ENCODE measurements at places on chromosomes 1 and 21.
A peak's percentile ranks its signal among the peaks of the same experiment; 100 is the strongest.

GRCh38 chr1:216682752-216683151 is 40.5 kb downstream of the ESRRG start:
- peak; percentile 94 for DNase-seq

- no peak for DNase-seq
Measured at GRCh38 chr1:162040001-162040400, 16.3 kb upstream of the OLFML2B start.

- DNase-seq: no peak
Measured at GRCh38 chr1:28193701-28194161, 17.2 kb upstream of the PTAFR start.

- peak; percentile 96 for DNase-seq
Measured at GRCh38 chr1:32716312-32717148, 14.0 kb upstream of the SYNC start.

DNA sequence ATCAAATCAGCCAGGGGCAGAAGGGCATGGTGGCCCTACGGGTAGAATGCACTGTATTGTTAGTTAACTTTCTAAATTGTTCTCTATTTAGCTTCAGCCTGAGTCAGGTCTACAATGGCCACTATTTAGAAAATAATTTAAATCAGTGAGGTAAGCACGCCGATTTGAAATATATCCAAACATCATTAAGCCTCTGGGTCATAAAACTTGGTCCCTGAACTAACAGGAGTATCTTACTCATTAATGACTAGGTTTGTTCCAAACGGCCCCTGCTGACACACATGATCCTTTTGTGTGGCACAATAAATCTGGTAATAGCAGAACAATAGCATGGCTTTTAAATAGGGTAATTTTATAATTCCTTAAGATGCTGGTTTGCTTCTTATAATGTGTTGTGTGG is 48.4 kb downstream of the STX6 start:
- DNase-seq: no peak

DNA sequence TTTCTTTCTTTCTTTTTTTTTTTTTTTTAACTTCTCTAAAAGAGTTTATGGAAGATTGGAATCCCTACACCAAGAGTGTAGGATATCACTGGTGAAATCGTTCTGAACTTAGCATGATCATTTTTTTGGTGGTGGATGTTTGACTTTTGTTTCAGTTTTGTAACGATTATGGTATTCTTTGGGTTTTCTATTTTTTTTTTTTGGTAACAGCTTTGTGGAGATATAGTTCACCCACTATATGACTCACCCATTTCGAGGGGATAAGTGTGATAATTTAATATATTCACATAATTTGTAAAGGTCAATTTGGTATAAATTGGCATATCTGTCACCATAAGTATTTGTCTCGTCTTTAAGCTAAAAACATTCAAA is 29.2 kb downstream of the AGPAT3 start:
- DNase-seq: no peak

GRCh38 chr1:48017716-48018115 is 20.5 kb upstream of the TRABD2B start:
- no peak for DNase-seq

DNA sequence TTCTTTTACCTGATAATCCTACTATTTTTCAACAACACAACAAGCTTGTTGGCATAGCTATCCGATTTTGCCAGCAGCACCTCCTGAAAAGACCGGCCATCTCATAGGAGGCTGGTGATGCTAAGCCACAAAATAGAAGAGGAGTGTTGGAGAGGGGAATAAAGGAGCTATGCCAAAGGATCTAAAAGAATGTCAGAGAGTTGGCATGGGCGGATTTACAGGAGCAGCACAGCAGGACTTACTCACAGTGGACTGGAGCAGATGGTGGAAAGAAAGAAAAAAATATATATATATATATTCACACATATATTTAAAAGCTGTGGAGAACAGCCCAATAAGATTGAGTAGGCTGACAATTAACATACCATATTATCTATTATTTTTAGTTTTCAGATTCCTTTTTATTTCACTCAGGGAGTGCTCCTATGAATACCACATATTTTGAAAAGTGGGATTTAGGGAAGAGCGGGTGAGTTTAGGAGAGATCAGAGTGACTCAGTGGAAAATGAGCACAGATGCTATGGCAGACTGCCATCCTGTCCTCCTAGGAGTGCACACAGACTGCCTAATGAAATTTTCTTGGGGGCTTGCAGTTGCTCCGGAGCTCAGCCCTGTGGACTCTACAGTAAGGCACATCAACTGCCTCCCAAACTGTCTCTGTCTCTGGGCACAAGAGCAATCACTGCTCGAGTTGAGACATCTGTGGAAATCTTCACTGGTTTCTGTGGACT is 394.4 kb upstream of the CHRM3 start:
- no peak for DNase-seq

- DNase-seq: no peak
Measured at GRCh38 chr1:64478594-64479470, 8.9 kb downstream of the CACHD1 start.
